ENCODE measurements at places on chromosomes 3 and 15.

- DNase-seq = peak; percentile 9
These were observed 15.4 kb downstream of the APH1B start for GRCh38 chr15:63292771-63293170.

DNA sequence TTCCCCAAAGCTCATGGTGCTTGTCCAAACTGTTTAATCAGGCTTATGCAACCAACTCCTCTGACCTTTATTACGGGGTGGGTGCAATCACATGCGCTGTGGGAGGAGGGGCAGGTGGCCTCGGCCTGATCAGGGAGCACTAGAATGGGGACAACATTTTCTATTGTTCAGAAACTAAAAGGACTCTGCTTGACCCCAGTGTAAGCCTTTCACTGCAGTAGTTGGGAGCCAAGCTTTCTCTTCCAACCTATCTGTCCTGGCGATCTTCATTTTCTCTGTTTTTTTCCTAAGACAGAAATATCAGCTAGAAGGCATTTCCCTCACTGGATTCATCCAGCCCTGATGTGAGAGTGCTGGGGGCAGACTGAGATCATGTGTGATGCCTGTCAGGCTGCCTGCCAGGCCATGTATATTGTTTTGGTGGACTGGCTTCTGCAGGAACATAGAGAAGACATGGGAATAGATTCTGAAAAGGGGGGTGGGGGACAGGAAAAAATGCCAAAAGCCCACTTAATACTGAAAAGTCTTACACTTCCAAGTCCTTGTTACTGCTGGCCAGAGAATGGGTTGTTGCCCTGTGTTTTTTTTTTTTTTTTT is 627.0 kb upstream of the TBL1XR1 start:
- no peak for DNase-seq

- DNase-seq = no peak
These were observed 45.3 kb upstream of the VPS8 start for GRCh38 chr3:184766555-184767261.

GRCh38 chr3:62193586-62194345 is 179.6 kb downstream of the FEZF2 start:
- no peak for DNase-seq

DNA sequence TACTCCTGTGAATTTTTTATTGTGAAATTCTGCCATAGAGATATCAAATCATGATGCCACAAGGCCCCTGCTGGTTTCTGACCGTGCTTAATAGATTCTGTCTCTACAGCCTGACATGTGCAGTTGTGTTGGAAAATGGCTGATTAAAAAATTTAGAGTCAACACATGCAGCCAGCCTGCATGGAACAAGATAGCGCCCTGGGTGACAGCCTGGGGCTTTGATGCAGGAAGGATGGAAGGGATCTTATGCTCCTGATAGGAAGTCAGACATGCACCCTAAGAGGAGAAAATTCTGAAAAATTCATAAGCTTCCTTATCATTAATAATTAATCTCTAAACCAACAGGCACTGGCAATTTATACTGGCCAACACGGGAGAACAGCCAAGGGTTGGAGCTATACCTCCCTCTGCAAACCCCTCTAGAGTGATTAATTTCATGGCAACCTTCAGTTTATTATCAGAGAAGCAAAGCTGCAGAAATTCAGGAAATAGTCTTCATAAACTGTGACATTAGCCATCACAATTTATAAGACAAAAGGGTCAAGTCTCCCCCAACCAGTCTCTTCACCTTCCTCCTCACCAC is 198.4 kb downstream of the CADPS start:
- no peak for DNase-seq

GRCh38 chr3:140898340-140899180 is 43.1 kb upstream of the SLC25A36 start:
- peak; percentile 79 for DNase-seq

DNA sequence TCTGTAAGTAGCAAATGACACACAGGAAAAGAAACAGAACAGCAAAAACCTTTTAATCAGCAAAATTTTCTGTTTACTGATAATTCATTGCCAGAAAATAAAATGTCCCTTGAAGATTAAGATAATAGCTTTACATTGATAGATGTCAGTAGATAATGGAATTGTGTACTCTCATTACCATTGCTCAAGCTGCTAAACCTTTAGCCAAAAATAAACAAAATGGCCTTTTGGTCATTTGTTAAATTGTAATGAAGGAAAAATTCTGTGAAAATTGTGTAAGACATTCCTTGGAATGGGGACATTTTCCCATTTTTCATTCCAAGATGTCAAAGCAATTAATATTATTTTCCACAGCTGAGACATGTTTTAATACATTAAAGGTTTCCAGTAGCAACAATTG is 189.8 kb downstream of the PLOD2 start:
- DNase-seq = no peak

- peak; percentile 14 for DNase-seq
These were observed 19.9 kb upstream of the C3orf62 start for GRCh38 chr3:49296781-49297411.

DNA sequence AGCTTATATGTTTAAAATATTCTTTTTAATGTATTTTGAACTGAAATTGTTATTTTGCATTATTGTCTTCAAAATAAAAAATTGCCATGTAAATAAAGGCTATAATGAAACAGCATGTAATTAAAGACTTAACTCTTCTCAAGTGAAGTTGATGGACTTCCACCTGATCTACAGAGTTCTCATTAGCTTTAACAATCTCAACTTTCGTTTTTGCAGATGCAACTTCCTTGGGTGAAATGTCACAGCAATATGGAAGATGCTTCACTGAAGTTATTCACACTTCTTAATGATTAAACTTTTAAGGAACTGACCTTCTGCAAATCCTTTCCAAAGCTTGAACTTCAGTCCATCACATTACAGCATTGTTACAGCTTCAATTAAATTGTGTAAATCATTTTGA is 63.6 kb downstream of the OSTN start:
- DNase-seq = no peak

DNA sequence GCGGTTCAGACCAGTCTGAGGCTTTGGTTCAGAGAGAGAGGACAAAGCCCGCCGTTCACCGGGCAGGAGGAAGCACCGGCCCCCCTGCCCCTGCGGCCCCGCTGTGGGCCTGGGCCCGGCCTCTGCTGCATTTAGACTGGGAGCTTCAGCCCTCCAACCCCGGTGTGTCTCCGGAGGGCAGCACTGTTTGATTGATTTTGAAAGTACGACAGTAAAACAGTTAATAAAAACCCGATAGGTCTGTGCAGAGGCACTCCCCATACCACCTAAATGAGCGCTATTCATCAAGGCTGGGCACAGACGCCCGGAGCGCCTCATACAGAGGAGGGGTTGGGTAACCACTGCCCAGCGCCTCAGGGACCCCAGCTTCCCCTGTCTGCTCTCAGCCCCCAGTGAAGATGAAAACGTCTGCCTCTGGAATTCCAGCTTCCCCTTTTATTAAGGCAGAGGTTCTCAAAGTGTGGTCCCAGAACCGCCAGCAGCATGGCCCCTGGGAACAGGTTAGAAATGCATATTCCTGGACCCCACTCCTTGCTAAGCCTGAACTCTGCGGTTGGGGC is 256.7 kb upstream of the TLE3 start:
- DNase-seq = no peak

GRCh38 chr15:89693696-89694095 is 3.1 kb downstream of the WDR93 start:
- DNase-seq = no peak

DNA sequence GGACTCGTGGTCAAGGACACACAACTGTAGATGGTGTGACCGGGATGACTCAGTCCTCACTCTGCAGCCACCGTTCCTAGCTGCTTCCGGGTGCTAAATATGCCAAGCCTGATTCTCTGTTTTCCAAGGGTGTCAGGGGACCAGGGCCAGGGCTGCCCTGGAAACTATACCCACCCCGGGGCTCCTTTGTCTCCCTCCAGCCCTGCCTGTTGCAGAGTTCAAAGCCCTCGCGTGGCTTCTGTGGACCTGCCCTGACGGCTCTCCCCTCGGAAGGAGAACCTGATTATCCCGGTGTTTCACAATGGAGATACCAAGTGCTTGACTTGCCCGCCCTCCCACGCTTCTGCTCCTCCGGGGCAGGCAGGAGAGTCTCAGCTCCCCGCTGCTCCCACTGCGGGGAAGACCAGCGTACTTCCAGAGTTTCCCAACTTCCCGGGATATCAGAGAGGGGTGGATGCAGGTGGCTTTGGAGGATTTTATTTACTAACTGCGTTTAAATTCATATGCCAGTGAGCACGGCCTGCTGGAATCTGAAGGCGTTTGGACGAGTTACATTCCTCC is 125.0 kb downstream of the ASB7 start:
- DNase-seq = no peak

GRCh38 chr3:46574243-46574646 is 8.1 kb upstream of the LRRC2 start:
- no peak for DNase-seq

- no peak for DNase-seq
These were observed 111.7 kb upstream of the VEPH1 start for GRCh38 chr3:157614896-157615295.

DNA sequence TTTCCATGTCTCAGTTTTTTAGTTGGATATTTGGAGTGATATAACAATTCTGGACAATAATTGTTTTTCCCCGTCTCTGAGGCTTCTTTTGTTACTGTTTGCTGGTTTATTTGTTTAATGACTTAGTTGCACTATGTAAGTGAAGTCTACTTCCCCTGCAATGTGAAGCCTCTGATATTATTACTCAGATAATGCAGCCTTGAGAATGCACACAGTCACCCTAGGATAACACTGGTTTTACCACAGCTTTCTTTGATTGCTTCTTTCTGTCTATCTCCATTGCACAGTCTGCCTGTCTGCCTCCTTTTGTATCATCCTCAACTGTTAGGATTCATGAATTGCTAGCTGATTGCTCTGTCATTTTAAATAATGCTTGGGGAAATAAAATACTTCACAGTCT is 208.7 kb upstream of the ROBO1 start:
- no peak for DNase-seq

- DNase-seq = peak; percentile 56
These were observed 75.5 kb downstream of the NEDD4 start for GRCh38 chr15:55917881-55918296.

DNA sequence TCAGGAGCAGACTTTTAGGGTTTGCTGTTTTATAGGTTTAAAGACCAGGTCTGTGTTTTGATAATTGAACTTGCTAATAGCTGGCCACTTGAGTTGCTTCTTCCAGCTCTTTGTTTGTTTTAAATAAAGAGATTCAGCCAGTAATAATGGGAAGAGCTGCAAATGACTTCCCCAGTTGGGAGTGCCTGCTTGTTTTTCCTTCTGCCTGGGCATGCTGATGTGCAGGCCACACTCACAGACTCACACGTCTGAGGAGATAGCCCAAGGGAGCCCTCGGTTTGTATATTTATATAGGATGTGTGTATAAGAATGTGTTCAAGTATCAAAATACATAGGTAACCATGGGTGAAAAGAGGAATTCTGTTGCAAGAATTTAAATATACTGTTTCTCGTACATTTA is 78.2 kb upstream of the BOC start:
- DNase-seq = no peak

DNA sequence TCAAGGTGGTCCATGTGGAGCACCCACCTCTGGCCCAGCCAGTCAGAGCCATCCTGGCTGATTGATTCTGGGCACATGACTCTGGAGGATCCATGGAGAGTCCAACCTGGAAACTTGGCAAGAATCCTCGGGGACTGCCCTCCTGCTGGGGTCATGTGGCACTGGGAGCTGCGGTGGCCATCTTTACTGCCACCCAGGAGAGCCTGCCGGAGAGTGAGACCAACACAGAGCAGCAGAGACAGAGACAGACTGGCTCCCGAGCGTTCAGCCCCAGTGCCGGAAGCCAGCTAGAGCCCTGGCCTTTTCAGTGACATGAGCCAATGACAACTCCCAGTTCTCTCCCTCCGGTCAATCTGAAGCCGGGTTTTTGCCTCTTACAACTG is 11.5 kb upstream of the GATA2 start:
- DNase-seq = no peak

DNA sequence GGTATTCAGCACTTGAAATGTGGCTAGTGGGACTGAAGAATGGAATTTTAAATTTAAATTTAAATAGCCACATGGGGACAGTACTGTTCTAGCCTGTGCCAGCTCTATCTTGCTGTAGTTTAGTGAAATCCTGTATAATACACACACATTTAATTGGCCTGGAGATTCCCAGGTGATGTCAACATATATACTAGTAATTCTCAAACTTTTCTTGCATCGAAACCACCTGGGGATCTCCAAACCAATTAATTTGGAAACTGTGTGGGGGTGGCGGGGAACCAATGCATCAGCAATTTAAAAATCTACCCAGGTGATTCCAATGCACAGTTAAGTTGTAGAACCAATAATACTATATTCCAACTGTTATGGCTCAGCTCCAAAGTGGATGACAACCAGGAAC is 228.9 kb upstream of the MRPL3 start:
- DNase-seq = no peak

DNA sequence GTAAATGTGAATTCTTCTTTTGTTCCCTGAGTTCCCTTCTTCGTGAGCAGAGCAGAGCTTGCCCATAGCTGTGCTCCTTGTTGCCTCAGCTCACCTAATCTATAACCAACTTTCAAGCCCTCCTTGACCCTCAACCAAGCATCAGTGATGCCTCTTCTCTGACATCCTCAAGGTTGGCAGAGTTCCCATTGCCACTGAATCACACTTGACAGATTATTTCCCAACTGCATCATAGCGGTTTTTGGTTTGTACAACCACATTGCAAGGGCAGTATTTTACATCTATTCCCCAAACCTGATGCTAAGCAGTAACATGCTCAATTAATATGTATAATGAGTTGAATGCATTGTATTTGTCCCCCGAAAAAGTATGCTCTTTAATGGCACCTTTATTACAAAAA is 133.0 kb upstream of the SNTN start:
- DNase-seq = no peak

- DNase-seq = no peak
These were observed 238.7 kb upstream of the EIF1B start for GRCh38 chr3:40070816-40071215.

DNA sequence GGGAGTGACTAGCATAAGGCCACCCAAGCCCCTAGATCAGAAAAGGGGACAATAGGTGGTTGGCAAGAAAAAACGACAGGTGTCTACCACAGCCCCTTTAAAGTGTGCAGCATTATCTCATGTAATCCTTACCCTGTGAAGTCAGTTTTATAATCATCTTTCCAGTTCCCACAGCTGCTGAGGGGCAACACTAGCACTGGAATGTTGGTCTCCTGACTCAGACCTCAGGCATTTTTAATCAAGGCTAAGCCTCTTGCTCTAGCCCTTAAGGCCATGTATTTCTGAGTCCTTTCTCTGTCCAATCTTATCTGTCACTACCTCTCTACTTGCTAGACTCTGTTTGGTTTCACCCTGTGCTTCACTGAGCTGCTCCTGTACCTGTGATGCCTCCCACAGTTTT is 171.7 kb downstream of the TLE3 start:
- peak; percentile 20 for DNase-seq
